Forelimb muscle (tissue), 1 donor: ENCODE measurements at places on chromosomes 7 and 10.

DNA sequence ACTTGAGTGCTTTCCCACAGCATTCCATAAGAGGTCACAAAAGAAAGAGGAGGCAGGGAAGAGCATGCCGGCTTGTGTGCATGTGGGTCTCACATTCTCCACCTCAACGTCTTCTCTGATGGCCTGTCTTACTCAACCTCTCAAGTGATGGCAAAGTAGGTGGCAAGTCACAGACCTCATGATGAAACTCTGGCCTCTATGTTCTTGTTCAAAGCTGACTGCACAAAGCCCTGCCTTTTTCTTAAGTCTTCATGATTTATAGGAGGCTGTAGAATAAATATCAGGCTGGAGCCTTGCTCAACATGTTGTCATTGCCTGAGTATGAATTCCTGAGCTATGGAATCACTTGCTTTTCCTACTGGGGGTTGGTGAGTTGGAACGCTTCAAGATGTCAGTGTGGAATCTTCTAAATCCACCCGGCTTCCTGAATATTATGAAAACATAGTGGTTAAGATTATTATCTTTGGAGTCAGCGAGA lies 213.6 kb upstream of the INHBA start:
- DNase-seq, result peak; percentile 35

GRCh38 chr7:139058943-139059342 lies 23.1 kb upstream of the ZC3HAV1L start:
- peak; percentile 86 for DNase-seq

DNA sequence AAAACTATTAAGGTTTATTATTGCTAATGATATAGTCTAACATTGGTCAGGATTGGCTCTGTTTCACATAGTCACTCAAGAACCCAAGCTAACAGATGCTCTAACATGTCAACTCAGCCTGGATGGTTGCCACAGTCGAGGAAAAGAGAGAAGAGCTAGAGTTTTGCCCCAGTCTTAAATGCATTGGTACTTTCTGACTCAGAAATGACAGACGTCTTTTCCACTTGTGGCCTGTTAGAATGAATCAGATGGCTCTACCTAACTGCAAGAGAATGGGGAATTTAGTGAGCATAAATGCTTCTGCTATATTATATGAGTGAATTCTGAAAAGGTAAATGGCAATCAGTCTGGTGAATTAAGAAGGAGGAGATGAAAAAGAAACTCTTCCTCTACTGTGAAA lies 13.9 kb downstream of the HECTD2 start:
- DNase-seq, result no peak

GRCh38 chr10:35377050-35377728 lies 40.9 kb downstream of the CCNY start:
- no peak for DNase-seq

- no peak for DNase-seq
Observed at GRCh38 chr10:77029777-77030717, 607.6 kb downstream of the KCNMA1 start.

GRCh38 chr7:45421806-45422205 lies 152.4 kb upstream of the ADCY1 start:
- DNase-seq, result peak; percentile 61

DNA sequence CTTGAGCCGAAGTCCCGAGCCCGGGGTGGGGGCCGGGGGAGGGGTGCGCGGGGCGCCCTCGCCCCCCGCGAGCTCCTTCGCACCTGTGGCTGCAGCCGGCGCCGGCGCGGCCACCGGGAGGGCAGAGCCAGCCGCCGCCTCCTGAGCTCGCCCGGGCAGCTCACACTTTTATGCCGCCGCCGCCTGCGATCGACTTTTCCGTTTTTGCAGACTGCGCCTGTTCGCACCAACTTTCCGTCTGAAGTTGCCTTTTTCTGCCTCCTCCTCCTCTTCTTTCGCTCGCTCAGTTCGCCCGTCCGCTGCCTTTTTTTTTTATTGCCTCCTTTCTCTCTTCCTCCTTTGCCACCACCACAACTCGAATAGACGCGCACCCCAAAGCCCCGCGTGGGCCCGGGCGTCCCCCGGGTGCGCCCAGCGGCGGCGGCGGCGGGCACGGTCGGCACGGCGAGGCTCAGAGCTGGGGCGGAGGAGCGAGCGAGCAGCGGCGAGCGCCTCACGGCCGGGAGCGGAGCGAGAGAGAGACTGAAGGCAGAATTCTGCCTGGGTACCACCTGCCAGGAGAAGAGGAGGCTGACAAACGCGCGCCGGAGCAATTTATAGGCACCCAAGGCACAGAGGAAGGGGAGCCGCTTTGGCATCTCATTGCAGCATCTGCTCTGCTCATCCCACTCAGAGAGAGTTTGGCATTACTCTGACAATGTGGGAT lies at the start of gene C1QL3:
Gene C1QL3, minus strand, starts transcription at position 569 of the 706 bp plus-strand sequence. CDS start 814 bp downstream, outside the sequence.
- DNase-seq, result no peak

DNA sequence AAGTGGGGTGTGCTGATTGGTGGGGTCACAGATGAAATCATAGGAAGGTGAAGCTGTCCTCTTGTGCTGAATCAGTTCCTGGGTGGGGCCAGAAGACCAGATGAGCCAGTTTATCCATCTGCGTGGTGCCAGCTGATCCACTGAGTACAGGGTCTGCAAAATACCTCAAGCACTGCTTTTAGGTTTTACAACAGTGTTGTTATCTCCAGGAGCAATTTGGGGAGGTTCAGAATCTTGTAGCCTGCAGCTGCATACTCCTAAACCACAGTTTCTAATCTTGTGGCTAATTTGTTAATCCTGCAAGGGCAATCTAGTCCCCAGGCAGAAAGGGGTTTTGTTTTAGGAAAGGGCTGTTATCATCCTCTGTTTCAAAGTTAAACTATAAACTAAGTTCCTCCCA lies 17.0 kb upstream of the IFRD1 start:
- no peak for DNase-seq

DNA sequence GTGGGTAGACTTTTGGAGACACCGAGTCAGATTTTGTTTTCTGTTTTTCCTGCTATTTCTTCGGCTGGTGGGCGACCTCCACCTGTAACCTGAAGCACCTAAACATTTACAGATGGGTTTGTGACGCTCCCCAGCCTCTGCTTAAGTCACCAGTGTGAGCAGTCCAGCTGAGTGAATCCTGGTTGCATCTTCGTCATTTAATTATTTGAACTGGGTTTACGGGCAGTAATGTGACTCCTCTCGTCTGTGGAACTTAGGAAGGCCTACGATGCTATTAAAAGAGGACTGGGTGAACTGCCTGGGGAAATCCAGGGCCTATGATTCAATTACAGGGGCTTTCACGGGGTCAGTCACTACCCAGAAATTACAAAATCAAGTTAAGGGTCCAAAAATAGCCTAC lies 52.5 kb downstream of the WNT2 start:
- DNase-seq, result no peak

- DNase-seq, result no peak
Observed at GRCh38 chr7:19296617-19297016, 151.4 kb upstream of the FERD3L start.

- DNase-seq, result no peak
Observed at GRCh38 chr10:117762819-117763172, 220.2 kb downstream of the EMX2 start.

- DNase-seq, result no peak
Observed at GRCh38 chr7:39413636-39414223, 152.5 kb upstream of the YAE1 start.

- DNase-seq, result no peak
Observed at GRCh38 chr10:79310911-79311573, 36.2 kb upstream of the PPIF start.

DNA sequence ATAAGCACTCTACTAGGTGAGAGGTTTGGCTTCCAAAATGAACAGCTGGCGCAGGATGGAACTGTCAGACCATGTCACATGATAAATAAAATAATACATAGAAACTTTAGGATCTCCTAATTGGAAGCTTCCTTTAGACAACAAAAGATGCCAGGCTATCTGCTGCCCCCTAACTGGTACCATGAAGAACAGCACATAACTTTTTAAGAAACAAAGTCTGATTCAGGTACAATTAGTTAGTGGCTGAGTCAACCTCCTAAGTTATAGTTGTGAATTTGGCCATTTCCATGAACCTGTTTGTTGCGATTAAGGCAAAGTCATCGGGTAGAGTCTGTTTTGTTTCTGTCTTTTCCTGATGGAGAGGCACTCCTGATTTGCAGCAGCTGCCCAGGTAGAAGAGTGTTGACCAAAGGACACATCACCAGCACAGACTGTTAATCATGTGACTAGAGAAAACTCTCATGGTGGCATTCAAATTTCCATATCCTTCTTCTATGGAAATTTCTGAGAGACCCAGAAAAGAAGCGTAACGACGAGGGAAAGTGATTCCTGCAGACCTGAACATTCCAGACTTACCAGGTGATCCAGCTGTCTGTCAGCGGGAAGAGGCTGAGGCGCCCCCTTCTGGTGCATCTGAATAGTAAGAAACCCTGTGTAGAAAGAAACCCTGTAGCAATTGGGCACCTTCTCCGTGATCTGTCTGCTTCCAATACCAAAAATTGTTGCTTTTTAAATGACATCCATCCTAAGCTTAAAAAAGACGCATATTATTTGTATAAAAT lies 8.6 kb upstream of the INHBA start:
- DNase-seq, result no peak

- DNase-seq, result no peak
Observed at GRCh38 chr7:47458057-47458456, 123.9 kb downstream of the TNS3 start.

- DNase-seq, result no peak
Observed at GRCh38 chr7:152078786-152079185, 53.3 kb downstream of the GALNT11 start.

- DNase-seq, result no peak
Observed at GRCh38 chr7:135210888-135211178, 493 bp downstream of the WDR91 start.

- no peak for DNase-seq
Observed at GRCh38 chr10:108562105-108562504, 1361.2 kb downstream of the XPNPEP1 start.

- no peak for DNase-seq
Observed at GRCh38 chr10:35607475-35608327, 2.6 kb downstream of the GJD4 start.

DNA sequence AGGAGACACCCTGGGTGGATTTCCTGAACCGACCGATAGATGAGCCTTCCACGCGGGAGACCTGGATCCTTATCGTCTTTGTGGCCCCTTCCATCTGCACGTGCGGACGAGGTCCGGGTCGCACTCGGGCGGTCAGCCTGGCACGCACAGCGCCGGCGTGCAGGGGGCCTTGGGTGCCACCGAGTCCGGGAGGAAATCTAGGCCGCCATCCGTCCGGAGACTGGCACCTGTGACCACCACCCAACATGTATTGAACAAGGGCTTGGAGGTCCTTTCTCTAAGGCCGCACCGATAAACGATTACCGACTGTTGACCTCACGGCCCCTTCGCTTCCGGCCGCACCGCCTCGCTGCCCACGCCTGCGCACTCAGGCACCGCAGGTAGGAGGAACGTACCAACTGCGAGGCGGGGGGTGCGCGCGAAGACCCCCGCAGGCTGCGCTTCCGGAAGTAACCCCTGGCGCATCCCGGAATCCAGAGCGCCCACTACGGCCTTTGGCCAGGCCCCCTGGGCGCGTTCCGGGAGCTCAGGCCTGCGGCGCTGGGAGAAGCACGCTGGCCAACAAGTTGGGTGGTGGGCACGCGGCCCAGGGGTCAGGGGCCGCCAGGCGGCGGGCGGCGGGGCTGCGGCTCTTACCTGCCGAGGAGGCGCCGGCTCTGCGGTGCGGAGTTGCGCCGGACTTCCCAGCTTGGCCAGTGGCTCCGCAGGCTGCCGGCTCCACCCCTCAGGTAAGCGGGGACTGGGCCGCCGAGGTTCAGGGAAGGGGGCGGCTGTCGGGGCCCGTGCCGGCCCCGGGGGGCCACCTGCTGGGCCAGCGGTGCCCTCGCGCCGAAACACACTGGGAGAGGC lies at the start of the genes ACTR3C and LRRC61:
Gene ACTR3C, minus strand, starts transcription at position 713 of the 849 bp plus-strand sequence. CDS start 28,249 bp downstream, outside the sequence.
Gene LRRC61, plus strand, starts transcription at position 523 of the 849 bp plus-strand sequence. CDS start 13,507 bp downstream, outside the sequence.
- no peak for DNase-seq

GRCh38 chr10:82402906-82403401 lies 528.0 kb downstream of the NRG3 start:
- no peak for DNase-seq

GRCh38 chr7:153496257-153496656 lies 555.9 kb upstream of the DPP6 start:
- DNase-seq, result no peak

DNA sequence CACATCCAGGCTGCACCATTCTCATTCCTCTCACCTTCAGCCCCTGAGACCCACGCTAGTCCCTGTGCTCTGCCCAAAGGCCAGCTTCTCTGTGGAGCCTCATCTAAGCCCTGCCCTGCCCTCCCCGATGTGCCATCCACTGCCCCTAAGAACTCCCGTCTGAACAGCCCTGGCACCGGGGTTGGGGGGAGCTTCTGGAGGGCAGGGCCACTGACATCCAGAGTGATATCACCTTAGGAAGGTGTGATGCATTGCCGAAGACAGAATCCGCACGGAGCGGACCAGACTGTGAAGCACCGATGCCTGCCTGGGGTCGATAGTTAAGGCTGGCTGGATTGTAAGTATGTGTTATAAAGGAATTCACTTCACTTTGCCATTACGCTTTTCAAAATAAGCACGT lies 511.0 kb downstream of the PTPRN2 start:
- DNase-seq, result no peak

GRCh38 chr7:157423348-157423747 lies 86.5 kb downstream of the DNAJB6 start:
- no peak for DNase-seq

DNA sequence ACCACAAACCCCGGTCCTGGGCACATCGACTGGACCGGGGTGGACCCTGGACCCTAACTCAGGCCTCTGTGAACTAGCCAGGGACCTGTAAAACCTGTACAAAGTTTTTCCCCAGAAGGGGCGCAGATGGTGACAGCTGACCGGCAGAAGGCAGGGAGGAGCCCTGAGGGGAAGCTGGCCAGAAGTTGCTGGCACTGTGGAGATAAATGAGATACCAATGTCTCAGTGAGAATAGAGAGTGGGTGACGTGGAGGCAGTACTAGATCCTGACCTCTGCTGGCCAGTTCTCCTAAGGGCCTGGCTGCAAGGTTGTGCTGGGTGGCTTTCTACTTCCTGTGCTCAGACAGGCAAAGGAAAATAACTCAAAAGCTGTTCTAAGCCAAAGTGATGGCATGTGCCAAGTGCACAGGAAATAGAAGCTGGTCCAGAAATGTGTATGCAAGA lies 10.6 kb upstream of the TSPAN14 start:
- DNase-seq, result no peak

DNA sequence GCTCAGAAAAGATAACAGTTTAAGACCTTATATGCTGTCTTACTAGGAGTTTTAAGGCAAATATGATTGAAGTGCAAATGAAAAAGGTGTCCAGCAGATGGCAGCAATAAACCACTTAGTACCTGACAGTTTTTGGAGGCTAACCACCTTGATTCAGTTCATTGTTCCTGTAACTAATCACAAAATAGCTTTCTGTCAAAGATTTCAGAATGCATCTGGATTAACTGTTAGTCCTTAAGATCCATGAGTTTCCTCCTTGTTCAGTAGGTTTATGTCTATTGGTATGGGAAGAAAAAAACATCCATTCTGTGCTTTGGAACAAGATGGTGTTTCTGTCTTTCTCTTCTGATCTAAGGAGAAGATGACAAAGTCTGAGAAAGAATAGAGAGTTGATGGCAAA lies 46.6 kb downstream of the CCSER2 start:
- DNase-seq, result peak; percentile 11
